NCI-H1930 (cell line): ENCODE measurements at places on chromosomes 11 and 22.

DNA sequence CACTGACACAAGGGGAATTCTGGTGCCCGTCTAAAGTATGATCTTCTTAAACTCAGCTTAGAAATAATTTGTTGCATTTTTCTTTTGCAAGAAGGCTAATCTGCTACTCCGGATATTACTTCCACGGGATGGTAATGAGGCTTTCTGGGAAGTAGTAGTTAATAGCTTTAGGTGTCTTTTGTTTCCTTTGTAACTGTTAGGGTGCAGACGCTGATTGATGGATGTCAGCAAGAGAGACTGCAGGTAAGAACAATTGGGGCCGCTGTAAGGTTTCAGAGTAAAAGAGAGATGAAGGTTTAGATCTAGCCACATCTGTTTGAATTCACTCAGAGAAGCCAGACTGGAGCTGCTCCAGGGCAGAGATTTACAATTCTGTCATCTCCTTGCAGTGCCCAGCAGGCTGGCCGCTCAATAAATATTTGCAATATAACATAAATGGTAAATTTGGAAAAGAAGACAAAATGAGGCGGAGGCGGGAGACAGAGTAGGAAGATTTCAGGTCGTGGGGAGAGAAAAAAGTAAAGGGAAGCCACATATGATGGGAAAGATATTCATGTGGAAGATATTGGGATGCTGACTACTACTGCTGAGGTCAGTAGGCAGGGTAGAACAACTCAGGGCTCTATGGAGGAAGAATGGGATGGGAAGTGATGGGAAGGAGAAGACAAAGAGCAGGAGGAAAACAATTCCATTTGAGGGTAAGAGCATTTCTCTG, 320.5 kb downstream of the AASDHPPT start:
- DNase-seq = no peak

DNA sequence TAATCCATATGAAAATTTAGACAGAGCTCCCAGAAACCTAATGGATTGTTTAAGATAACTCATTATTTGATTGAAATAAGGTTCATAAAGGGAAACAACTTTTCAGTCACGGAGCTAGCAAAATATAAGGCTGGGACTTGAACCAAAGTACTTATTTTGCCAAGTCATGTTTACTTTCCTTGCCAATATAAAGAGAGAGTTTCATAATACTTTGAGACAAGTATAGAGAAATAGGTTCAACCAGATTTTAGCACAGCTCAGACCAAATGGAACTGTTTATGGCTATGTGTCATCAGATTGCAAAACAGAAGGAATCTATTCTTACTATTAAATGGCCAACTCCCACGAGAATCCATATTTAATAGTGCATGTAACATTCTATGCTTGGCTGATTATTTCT, 1517.5 kb upstream of the TENM4 start:
- DNase-seq = no peak

DNA sequence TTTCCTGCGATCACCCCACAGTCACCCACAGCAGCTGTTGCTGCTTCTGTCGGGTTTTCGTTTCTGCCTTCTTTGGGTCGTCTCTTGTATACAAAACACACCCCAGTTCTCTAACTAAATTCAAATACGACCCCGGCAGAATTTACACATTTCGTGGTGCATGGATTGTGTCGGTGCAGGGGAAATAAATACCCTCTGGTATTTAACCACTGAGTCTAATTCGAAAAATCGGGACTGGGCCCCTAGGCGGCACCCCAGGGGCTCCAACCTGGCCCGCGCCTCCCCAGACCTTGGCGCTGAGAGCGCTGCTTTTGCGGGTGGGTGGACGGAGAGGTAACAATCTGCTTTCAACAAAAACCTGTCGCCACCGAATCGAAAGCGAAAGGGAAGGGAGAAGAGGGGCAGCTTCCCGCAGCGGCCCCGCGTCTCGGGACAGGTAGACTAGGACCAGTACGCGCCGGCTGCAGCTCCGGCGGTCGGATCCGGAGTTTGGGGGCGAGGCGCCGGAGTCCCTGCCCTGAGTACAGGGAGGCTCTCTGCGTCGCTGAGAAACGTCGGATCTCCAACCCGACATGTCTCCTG, 4.4 kb downstream of the ALX4 start:
- DNase-seq = no peak

DNA sequence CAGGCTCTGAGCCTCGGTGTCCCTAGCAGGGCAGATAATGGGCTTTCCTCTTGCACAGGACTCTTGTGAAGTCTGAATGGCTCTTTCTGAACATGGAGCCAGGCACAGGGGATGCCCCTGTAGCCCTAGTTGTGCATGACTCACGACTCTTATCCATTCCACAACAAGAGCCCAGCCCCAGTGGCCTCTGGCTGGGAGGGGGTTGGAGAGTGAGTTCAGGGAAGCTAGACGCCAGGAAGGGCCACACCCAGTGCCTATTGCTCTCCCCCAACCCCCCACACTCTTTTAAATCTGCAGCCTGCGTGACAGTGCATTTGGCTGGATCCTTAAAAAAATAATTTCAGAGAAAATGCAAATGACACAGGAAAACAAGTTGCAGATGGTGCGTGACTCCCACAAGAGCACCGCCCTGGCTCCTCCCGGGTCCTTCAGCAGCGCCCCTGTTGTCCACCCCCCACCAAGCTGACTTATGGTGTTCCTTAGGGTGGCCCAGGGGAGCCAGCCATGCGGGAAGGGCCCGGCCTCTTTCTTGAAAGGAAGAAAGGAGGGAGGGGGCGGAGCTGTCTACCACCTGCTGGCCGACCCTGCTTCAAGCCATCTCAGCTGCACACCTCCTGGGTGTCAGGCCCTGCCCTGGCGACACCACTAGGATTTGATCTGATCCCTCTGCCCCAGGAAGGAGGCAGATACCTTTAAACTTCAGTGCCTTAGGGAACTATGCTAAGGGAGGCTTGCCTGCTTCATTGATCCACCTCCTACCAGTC, 74.7 kb downstream of the MN1 start:
- no peak for DNase-seq

DNA sequence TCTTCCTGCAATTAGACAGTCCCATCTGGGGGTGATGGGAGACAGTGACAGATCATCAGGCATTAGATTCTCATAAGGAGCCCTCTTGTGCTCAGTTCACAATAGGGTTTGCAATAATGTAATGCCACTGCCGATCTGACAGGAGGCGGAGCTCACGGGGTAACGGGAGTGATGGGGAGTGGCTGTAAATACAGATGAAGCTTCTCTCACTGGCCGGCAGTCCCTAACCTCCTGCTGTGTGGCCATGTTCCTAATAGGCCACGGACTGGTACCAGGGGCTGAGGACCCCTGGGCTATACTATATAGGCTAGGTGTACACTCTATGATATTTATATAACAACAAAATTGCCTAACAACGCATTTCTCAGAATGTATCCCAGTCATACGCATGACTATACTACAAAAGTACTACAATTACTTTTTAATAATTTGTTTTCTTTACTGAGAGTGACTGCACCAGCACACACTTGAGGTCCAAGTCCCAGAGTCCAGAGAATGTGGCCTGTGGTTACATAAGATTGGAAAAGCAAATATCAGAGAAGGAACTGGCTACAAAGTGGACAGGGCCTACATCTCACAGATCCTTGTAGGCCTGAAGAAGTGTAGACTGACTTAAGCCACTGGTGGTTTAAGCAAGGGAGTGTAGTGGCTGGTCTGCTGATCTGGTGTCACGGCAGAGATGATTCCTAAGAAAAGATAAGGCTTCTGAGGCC, 200.0 kb downstream of the LARGE1 start:
- DNase-seq = no peak

DNA sequence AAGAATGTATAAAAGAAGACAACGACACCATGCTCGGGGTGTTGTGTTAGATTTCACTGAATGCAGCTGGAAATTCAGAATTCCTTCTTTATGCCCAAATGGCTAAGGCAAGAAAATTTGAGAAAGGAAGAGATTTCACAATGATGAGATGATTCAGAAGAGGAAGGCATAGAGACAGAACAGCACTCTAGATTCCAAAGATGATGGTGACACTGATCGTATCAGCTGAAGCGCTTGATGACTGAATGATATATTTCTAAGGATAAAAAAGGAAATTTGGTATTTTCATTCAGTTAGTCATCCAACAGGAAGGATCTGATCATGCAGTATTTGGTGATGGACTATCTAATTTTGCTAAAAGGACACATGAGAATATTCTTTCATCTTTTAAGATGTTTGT, 189.2 kb downstream of the EFCAB6 start:
- DNase-seq = no peak

DNA sequence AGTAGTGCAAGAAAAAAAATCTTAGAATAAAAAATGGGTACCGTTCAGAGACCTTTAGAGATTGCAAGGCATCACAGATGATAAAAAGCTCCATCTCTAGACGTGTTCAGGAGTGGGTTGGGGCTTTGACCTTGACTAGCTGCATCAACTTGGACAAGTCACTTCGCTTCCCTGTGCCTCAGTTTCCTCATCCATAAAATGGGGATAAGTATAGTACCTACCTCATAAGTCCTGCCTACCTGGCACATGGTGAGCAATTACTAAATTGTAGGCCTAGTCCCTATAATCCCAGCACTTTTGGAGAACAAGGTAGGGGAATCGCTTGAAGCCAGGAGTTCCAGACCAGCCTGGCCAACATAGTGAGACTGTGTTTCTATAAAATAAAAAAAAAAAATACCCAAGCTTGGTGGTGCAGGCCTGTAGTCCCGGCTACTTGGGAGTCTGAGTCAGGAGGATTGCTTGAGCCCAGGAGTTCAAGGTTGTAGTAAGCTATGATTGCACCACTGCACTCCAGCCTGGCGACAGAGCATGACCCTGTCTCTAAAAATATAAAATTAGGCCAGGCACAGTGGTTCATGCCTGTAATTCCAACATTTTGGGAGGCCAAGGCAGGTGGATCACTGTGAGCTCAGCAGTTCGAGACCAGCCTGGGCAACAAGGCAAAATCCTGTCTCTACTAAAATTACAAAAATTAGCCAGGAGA, 6.0 kb upstream of the F2 start:
- DNase-seq = no peak

GRCh38 chr11:91394727-91395414, 829.7 kb upstream of the FAT3 start:
- no peak for DNase-seq

DNA sequence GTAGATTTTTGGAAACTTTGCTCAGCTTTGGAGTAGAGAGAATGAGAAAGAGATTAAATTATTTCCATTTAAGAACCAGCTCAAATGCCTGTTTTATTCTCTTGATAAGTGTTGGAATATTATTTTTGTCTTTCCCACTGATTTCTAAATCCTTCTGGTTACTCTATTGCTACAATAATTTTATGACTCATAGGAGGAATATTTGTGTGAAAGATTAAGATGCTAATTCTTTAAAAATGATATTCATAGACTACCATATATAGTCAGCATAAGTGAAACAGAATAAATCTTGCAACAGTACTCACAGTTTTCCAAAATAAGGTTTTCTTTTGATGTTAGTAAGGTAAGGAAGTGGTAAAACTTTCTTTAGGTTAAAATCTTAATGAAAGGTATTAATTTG, 60.9 kb downstream of the YAP1 start:
- DNase-seq = no peak

GRCh38 chr11:102950622-102951081, 4.9 kb downstream of the MMP13 start:
- no peak for DNase-seq

GRCh38 chr11:116972691-116973090, 125.5 kb downstream of the SIK3 start:
- no peak for DNase-seq

DNA sequence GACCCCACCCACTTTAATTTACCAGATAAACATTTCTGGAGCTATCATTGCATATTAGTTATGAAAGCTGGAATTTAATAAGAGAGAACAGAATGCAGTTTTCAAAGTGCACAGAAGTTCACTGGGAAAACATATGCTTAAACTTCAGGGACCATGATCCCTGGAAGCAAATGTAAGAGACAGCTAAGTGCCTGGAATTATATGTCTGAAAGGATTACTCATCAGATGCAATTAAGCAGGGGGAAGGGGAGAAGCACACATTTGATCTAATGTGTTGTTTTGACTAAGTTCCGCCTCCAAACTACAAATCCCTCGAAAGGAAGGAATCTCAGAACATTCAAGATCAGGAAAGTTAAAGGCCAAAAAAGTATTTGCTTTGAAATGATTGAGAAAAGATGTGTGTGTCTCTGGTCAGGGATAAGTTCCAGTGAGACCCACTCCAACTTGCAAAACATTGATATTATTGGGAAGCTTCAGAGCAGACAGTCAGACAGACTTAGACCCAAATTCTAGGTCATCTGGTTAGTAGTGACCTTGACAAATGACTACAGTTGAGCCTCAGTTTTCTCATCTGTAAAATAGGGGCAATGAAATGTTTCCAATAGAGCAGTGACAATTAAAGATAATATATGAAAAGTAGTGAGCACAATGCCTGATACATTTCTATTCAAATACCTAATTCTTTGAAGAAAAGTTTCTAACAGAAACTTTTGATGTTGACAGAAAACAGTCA, 147.6 kb downstream of the ME3 start:
- DNase-seq = no peak

GRCh38 chr11:57881647-57882046, 120.0 kb downstream of the CTNND1 start:
- no peak for DNase-seq

DNA sequence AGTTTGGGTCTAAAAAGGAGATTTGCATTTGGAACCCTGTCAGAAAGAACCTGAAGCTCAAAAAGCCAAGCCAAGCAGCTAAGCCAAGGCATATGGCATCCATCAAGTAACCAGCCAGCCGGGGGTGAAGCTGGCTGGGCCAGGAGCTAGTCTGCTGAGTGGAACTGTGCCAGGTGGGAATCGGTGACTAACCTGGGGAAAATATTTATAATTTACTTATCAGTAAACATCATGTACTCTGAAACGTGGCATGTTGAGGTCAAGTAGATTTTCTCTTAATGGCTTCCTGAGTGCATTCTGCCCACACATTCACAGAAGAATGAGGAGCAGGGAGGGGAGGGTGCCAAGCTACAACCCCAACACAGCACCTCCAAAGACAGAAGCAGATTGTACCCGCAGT, 70.5 kb upstream of the SESN3 start:
- no peak for DNase-seq

DNA sequence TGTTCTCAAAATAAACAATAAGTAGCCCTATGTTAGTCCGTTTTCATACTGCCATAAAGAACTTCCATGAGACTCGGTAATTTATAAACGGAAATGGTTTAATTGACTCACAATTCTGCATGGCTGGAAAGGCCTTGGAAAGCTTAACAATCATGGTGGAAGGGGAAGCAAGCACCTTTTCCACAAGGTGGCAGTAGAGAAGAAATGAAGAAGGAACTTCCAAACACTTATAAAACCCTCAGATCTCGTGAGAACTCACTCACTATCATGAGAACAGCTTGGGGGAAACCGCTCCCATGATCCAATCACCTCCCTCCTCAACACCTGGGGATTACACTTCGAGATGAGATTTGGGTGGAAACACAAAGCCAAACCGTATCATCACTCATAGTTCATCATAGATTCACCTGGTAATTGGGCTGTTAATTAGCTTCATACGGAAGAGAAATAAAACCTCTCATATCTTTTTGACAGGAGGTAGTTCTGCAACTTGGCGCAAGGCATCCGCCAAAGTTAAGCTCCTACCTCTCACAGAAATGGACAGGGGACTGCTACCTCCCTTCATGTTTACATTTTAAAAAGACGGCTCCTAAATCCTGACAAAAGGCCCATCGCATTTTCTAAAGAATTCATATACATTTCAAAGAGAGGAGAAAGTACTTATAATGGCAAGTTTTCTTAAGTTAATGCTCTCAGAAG, 49.0 kb downstream of the MUC15 start:
- peak; percentile 6 for DNase-seq

- DNase-seq = no peak
Measured at GRCh38 chr22:23781065-23781464, 5.7 kb upstream of the SMARCB1 start.

GRCh38 chr11:16987205-16987568, 27.0 kb downstream of the PLEKHA7 start:
- no peak for DNase-seq

GRCh38 chr11:86386746-86387145, 12.1 kb downstream of the CCDC81 start:
- no peak for DNase-seq
